ENCODE measurements at places on chromosomes 3 and 15.
A peak's percentile ranks its signal among the peaks of the same experiment; 100 is the strongest.

GRCh38 chr3:47315069-47315647 lies 32.4 kb downstream of the KLHL18 start:
- DNase-seq = no peak

- peak; percentile 87 for DNase-seq
These were observed 21.1 kb downstream of the OXNAD1 start for GRCh38 chr3:16286161-16286560.

DNA sequence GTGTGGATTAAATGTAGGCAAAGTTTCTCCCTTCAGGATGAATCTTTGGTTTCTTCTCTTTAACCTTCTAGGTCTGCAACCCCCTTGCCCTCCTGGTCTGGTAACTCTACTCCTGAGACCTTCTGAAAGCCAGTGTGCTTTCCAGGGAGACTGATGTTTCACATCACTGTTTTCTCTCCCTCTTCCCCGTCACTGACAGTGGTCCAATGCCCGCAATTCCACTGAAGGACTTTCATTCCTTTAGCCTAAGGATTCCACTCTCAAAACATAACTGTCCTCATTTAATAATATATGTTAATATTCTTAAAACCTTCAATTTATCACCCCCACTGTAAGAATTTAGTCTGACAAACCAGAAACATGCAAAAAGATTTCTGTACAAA lies 101.5 kb upstream of the CPNE4 start:
- no peak for DNase-seq

- DNase-seq = no peak
These were observed 93.3 kb upstream of the BLM start for GRCh38 chr15:90623854-90624253.

- DNase-seq = no peak
These were observed 164.7 kb upstream of the TSPAN3 start for GRCh38 chr15:77235566-77235965.

GRCh38 chr3:4247391-4247790 lies 55.8 kb upstream of the SETMAR start:
- DNase-seq = no peak

- DNase-seq = no peak
These were observed 8.0 kb downstream of the ZBTB20 start for GRCh38 chr3:115139072-115139471.

GRCh38 chr3:53154881-53155285 lies 6.1 kb upstream of the PRKCD start:
- DNase-seq = no peak

GRCh38 chr3:73453666-73454065 lies 171.1 kb downstream of the PDZRN3 start:
- DNase-seq = no peak

GRCh38 chr15:59311195-59311594 lies 61.5 kb downstream of the MYO1E start:
- no peak for DNase-seq

DNA sequence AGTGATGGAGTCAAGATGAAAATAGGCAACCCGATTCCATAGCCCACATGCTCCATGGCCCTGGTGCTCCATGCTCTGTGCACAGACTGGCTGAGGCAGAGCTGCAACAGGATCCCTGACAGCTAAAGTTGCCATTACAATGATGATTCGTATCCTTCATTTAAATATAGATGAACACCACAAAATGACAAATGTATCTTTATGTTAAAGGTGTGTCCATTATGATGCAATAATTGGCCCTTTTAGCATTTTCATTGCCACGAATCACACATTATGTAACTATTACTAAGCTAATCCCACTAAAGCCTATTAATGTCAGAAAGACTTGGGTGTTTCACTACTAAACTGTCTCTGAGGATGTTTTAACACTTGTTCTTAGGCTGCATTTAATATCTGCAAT lies 270.2 kb upstream of the THBS1 start:
- DNase-seq = no peak

Measured in activated CD8-positive, alpha-beta memory T cell treated with anti-CD3 and anti-CD28 coated beads, Interleukin-2, amount 10 ng/mL, durations not matched to agents 7 days and 5 days (primary cell).